ENCODE measurements at places on chromosomes 7 and 10.

DNA sequence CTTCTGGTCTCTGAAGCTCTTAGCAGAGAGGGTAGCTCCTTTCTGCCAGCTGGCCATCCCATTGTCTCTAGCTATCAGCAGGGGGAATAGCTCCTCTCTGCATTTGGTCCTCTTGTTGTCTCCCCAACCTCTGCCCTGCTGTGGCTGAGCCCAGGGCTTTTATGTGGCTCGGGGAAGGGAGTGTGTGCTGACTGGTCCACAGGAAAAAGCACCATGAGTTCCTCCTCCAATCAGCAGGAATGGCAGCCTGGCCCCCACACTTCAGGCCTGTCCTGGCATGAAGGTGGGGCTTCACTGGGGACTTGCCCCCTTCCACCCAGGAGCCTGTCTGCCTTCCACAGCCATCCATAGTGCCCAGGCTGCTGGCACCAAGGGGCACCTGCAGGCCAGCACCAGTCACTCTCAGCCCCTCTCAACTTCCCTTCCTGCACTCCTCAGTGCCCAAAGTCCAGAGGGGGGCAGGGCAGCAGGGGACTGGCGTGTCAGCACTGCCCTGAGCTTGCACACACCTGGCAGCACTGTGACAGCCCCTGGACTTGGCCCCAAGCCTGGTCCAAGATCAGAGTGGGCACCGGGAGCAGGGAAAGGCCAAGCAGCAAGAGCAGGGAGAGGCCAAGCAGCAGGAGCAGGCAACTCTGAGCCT is 36.2 kb downstream of the NOLC1 start:
- no peak for DNase-seq

- DNase-seq, result no peak
These were observed 51.2 kb downstream of the RNF32 start for GRCh38 chr7:156691764-156692163.

- no peak for DNase-seq
These were observed 231.0 kb downstream of the CSTF2T start for GRCh38 chr10:51468424-51468823.

DNA sequence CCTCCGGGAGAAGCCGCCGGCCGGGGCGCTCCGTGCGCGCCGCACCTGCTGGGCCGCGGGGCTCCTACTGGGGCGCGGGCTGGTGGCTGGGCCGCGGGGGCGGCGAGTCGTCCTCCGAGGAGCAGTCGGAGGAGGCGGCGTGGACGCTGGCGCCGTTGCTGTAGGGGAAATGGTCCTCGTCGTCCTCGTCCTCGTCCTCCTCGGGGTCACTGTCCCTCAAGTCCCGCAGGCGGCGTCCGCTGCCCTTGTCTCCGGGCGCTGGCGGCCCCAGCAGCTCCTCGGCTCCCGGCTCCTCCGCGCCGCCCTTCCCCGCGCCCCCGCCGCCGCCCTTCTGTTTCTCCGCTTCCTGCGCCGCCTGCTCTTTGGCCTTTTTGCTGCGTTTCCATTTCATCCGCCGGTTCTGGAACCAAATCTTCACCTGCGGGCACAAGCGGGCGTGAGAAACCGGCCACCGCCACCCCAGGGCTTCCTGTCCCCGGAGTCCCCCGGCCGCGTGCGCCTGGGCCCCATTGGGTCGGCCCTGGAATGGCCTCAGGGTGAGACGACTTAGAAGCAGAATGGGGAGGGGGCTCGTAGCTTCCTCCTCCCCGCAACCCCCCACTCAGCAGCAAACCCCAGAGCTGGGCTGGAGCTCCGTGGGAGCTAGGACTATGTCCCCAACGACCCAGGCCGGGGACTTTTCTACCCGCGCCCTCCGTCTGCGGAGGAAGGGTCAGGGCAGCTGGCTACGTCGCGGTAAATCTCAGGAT is 4.8 kb downstream of the MNX1 start:
- DNase-seq, result no peak

GRCh38 chr10:133166828-133167692 is 7.0 kb downstream of the KNDC1 start:
- no peak for DNase-seq

DNA sequence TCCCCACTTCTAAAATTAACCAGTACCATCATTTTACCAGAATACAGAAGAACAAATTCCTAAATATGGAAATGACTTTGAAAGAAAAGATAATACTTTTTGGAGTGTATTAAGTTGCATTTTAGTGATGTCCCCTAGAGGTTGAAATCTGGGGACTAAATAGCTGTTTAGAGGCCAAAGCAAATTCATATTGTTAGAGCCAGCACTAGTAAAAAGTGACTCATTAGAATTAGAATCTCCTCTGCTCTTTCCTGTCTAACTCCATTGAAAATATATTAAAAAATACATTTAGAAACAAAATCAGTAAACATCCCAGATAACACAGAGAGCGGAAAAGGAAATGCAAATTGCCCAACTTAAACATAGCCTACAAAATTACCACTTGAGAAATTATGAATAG is 1189.6 kb upstream of the C7orf33 start:
- DNase-seq, result no peak

- DNase-seq, result no peak
These were observed 65.8 kb upstream of the EMX2 start for GRCh38 chr10:117476716-117477115.

DNA sequence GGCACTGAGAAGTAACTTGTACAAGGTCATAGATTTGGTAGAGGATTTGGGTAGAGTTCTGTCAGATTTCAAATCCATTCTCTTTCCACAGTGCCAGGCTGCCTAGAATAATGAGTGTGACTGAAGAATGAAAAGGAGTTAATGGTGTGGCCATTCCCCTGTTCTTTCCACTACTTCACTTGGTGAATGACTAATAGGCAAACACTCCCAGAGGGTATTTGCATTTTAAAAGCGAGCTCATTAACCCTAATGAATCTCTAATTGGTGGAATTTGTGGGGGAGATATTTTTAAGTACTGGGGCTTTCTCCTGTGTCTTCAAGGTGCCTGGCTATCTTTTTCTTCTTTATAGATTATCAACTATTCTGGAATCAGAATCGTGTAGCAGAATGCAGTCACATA is 74.8 kb upstream of the RPA3 start:
- DNase-seq, result no peak

DNA sequence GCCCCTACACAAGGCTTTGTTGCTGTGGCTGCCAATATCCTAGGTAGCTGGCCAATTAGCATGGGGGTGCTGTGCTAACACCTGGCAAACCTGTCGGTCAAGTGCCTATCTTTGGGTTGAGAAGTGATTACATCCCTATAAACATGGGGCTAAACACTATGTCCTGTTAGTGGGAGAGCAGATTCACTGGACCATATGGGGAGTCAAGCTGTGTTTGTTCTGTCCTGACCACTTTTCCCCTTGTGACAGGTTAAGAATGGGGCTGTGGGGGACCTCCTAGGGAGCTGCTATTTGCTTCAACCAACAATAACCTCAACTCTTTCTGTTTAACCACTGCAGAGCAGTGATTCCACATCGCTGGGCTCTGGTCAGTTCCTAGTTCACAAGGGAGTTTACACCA is 151.5 kb upstream of the AOAH start:
- DNase-seq, result no peak

DNA sequence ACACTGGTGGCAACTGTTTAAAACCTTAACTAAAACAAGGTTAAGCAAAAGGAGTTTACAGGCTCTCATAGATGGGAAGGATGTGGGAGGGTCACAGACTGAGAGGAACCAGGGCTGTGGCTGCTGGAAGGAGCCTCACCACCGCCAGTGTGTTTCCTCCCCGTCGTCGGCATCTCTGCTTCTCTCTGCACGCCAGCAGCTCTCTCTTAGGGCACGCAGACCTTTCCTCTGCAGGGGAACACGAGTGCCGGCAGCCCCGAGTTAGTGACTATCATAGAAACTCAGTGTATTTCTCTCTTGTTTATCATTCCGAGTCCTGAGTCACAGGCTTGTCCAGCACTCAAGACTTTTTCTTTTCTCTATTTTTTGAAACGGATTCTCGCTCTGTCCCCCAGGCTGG is 8.1 kb upstream of the SH2D4B start:
- no peak for DNase-seq

DNA sequence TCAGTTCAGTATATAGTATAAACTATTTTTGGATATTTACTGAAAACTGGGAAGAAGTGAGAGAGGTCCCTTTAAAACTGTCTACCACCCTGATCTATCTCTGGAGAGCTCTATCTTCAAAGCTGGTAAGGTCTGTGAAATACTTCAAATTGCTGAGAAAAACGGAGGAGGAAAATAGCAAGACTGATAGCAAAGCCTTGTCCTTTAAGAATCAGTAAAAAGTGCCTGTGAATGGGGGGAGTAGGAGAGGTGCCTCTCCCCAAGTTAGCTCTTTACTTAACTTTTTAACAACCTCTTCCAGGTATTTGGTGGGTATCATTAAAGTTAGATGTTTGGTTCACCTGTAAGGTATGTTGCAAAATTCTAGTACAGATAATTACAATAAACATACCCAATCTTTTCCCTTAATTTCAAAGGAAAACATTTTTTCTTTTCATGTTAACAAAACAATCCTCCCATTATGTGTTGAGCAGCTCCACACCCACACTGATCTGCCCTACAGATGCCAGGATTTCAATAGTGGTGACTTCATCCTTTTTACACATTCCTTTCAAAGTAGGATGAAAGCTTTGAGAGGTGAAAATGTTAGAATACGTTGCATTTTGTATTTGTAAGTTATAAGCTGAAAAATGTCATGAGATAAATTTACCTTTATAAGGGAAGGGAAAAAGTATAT is 149.2 kb downstream of the CRPPA start:
- no peak for DNase-seq
